ENCODE measurements at places on chromosomes 11 and 22. TPM values are rescaled to one million over a fixed set of nuclear protein-coding genes. Genes with fewer than 3 reads are reported as not detected.

Gene CD3D
- not detected for polyA plus RNA-seq

Gene TRIM3
- 7.3 TPM for polyA plus RNA-seq

Gene RASGRP2
- 60.5 TPM for polyA plus RNA-seq

Gene OR5M10
- polyA plus RNA-seq = not detected

Gene OR6A2
- polyA plus RNA-seq = 0.07 TPM

Gene NPAS4
- polyA plus RNA-seq = 0.71 TPM

Gene SAA1
- polyA plus RNA-seq = not detected

Gene OR51B2
- not detected for polyA plus RNA-seq

Gene MN1
- 1.5 TPM for polyA plus RNA-seq

Gene FAT3
- 7.2 TPM for polyA plus RNA-seq

Gene TSSK2
- not detected for polyA plus RNA-seq

Gene CARD16
- polyA plus RNA-seq = 0.50 TPM

Gene DDI1
- polyA plus RNA-seq = 0.13 TPM

Gene MS4A8
- not detected for polyA plus RNA-seq

Gene TSG101
- 53.7 TPM for polyA plus RNA-seq

Gene PDGFB
- 2.2 TPM for polyA plus RNA-seq

Gene IL18BP
- polyA plus RNA-seq = 3.7 TPM

Gene DEUP1
- 1.7 TPM for polyA plus RNA-seq

Gene AIFM3
- 1.4 TPM for polyA plus RNA-seq

Gene RABL2B
- 10.8 TPM for polyA plus RNA-seq

Gene HTR3A
- polyA plus RNA-seq = 5.8 TPM

Gene GRAP2
- polyA plus RNA-seq = not detected

Gene GNG3
- 7.2 TPM for polyA plus RNA-seq

Gene TMEM121B
- 2.0 TPM for polyA plus RNA-seq

Gene MS4A3
- polyA plus RNA-seq = not detected

Gene INPP5J
- 4.8 TPM for polyA plus RNA-seq

Gene ANGPTL5
- not detected for polyA plus RNA-seq

Gene CDON
- polyA plus RNA-seq = 3.3 TPM

Gene KDM4D
- polyA plus RNA-seq = 1.4 TPM

Gene C11orf16
- 0.31 TPM for polyA plus RNA-seq

Gene C1QTNF4
- polyA plus RNA-seq = 5.2 TPM

Gene SCN3B
- 0.74 TPM for polyA plus RNA-seq

Gene SEZ6L
- polyA plus RNA-seq = 0.13 TPM

Gene GAL3ST3
- 12.7 TPM for polyA plus RNA-seq

Gene ELMOD1
- polyA plus RNA-seq = 1.6 TPM

Gene C22orf42
- 0.49 TPM for polyA plus RNA-seq

Gene MRPL40
- 53.5 TPM for polyA plus RNA-seq

Gene SMIM35
- not detected for polyA plus RNA-seq

Gene FDX1
- 16.8 TPM for polyA plus RNA-seq

Gene SF1
- 76.9 TPM for polyA plus RNA-seq

Gene WNT11
- polyA plus RNA-seq = 0.44 TPM

Gene MS4A6E
- polyA plus RNA-seq = not detected

Gene P2RX6
- not detected for polyA plus RNA-seq

Gene PTPN5
- 3.6 TPM for polyA plus RNA-seq

Gene SAC3D1
- polyA plus RNA-seq = 21.8 TPM

Gene TTC36
- 0.40 TPM for polyA plus RNA-seq

Gene GAL3ST1
- polyA plus RNA-seq = 7.5 TPM

Gene DBX1
- 0.16 TPM for polyA plus RNA-seq

Gene MGAT3
- 1.6 TPM for polyA plus RNA-seq

Gene MMP27
- not detected for polyA plus RNA-seq

Gene GPHA2
- 1.8 TPM for polyA plus RNA-seq

Gene INS
- not detected for polyA plus RNA-seq

Gene OR4C12
- polyA plus RNA-seq = not detected

Gene LMNTD2
- polyA plus RNA-seq = 2.1 TPM

Gene KCNJ1
- polyA plus RNA-seq = 0.42 TPM

Gene TBRG1
- 56.5 TPM for polyA plus RNA-seq

Gene WBP2NL
- not detected for polyA plus RNA-seq

All from GM23338 (cell line).